Activated CD4-positive, alpha-beta T cell treated with anti-CD3 and anti-CD28 coated beads for 1 hour (primary cell): ENCODE measurements at places on chromosomes 5 and 9.

DNA sequence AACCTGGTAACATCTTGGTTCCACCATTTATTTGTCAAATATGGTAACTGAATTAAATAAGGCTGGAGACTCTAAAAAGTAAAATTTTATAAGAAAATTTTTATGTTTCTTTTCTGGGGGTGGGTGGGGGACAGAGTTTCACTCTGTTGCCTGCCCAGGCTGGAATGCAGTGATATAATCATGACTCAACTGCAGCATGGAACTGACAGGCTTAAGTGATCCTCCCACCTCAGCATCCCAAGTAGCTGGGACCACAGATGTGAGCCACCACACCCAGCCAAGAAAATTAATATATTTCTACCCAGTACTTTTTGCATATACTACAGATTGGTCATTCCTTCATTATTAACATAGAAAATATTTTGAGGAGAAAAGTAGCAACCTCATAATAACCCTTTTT, 216.9 kb downstream of the DEPDC1B start:
- DNase-seq, result no peak

DNA sequence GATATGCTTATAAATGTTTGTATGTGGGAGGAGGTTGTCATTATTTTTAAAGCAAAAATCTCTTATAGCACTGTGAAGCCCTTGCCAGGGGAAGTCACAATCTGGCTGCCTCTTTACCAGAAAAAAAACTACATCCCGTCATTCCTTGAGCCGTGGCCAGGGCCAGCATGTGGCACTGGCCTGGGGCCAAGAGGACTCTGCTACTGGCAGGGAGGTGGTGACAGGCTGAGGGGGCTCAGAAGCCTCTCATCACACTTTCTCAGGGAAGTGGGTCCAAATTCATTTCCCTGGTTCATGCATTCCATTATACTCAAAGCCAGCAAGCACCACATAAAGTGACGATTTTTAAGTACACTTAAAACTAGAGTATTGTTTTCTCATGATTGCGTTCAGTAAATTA, 457.3 kb downstream of the ZNF608 start:
- DNase-seq, result no peak

DNA sequence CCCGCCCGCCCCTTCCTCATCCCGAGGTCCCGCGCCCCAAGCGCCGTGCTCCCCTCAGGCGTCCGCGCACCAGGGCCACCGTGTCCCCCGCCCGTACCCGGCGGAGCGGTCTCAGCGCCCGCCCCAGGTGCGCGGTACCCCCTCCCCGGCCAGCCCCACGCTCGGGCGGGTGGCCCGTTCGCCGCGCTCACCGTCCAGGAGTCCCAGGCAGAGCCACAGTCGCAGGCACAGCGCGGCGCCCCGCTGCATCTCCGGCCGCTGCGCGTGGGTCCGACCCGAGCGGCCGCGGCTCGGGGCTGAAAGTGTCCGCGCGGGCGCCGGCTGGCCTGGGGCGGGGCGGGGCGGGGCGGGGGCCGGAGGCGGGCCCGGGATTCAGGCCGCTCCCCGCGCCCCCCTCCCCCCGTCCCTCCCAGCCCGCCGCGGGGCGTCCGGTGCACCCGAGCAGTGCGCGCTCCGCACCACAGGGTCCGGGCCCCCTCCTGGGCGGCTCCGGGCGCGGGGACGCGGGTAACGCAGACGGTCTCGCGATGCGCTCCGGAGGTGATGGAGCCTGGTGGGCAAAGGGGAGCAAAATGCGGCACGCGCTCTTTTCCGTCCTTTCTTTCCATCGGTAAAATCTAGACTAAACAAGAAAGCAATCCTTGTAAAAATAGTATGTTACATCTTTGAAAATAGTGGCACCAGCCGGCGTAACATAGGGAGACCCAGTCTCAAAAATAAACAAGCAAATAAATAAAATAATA, at the start of gene FLT4:
Gene FLT4 (minus strand): TSS at position 304 of the 743 bp plus-strand sequence. CDS start 55 bp downstream, at position 249.
- DNase-seq, result no peak

DNA sequence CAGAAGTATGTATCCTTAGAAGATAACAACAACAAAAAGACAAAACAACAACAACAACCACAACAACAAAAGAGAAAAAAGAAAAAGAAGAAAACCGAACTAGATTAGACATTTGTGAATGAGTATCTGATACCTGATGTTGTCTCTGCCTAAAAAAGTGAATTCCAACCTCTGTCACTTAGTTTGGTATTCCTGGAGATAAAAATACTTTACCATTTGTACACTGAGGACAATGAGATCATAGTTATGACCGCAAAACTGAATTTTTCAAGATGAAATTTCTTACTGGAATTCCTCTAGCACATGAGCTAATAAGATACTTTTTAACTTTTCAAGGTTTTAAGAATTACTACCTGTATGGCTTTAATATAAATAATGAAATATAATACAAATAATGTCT, 54.5 kb downstream of the ALDH1A1 start:
- no peak for DNase-seq

DNA sequence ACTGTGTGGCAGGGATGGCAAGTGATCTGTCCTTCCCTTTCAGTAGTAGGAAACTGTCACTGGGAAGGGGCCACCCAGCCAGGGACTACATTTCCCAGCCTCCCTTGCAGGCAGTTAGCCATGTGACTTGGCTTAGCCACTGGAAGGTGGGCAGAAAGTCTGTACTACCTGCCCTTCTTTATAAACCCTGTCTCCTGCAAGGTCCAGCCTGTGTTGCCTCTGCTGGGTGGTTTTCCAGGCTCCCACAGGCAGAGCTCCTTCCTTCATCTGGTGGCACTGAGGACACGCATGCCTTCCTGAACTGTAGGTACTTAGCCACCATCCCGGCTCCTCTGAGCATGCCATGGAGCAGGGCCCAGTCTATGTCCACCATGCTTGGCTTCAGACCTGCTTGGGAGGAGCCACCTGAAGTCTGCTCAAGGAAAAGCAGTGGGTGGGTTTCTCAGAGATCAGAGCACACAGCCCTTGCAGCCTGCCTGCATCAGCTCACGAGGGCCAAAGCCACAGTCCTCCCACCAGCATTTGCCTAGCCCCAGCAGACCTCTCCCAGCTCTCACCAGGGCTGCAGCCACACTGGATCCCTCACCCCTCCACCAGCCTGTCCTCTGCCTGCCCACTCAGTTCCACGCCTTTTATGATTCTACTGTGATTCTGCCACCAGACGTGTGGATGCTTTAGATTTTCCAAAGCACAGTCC, 16.7 kb upstream of the SLC25A51 start:
- no peak for DNase-seq

GRCh38 chr5:143215690-143216089, 187.8 kb downstream of the NR3C1 start:
- no peak for DNase-seq

DNA sequence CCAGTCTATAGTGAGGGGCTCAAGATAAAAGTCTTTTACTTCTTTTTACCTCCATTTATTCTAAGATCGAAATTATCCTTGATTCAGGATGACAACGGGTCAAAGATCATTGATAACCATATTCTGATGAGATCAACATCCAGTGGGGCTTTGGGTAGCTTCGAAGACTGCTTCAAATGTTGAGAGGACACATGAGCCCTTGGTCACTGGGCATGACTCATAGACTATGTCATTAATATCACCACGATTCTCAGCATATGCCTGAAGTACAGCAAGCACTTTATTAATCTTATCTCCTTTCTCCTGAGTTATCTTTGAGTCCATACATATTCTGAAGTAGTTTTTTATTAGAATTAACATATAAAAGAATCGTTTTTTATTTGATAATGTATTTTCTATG, 117.1 kb upstream of the DAB2 start:
- no peak for DNase-seq

- DNase-seq, result no peak
Observed at GRCh38 chr9:88339317-88339716, 48.9 kb upstream of the SPIN1 start.

GRCh38 chr9:69744688-69745380, 15.0 kb downstream of the PTAR1 start:
- DNase-seq, result no peak
